ENCODE measurements at places on chromosomes 13 and 19. TPM values are rescaled to one million over a fixed set of nuclear protein-coding genes. Genes with fewer than 3 reads are reported as not detected.

Gene BRME1
- not detected for total RNA-seq

Gene NXNL1
- total RNA-seq: not detected

Gene NTF4
- total RNA-seq: not detected

Gene ZNF442
- 6.3 TPM for total RNA-seq

Gene OR10H1
- not detected for total RNA-seq

Gene EBI3
- total RNA-seq: not detected

Gene ZNF540
- total RNA-seq: 8.7 TPM

Gene RGS9BP
- total RNA-seq: 0.87 TPM

Gene ADGRE3
- total RNA-seq: not detected

Gene ANKRD24
- 1.1 TPM for total RNA-seq

Gene NLRP4
- total RNA-seq: 30.2 TPM

Gene INSL3
- total RNA-seq: not detected

Gene TNPO2
- total RNA-seq: 40.7 TPM

Gene SLC10A2
- not detected for total RNA-seq

Gene ISYNA1
- total RNA-seq: 4.1 TPM
